ENCODE measurements at places on chromosomes 6 and 20. TPM values are rescaled to one million over a fixed set of nuclear protein-coding genes. Genes with fewer than 3 reads are reported as not detected.

DNA sequence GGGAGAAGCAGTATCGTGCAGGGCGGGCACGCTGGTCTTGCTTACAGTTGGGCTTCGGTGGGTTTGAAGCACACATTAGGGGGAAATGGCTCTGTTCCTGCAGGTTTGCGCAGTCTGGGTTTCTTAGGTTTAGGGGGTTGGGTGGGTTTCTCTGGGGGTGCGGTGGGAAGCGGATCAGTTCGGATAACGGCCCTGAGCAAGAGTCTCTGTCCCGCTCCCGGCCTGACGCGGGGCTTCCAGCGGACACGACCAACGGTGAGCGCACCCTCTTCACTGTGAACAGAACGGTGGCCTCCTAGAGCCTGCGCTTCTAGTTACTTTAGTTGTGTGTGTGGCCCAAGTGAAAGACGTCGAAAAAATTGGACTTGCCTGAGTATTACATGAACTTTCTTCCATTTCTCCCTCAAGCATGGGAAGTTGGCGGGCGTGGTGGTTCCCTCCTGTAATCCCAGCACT, 635 bp upstream of the ELOVL2 start:
- H3K27me3 ChIP-seq, result peaks cover 60% of the 10 kb centered on the region
- DNase-seq, result no peak
- no peak overlapping the region for H3K27ac ChIP-seq
- peak overlapping the region; percentile 65 for H3K4me3 ChIP-seq

- no peaks in the 10 kb centered on the region for H3K4me1 ChIP-seq
- H3K4me3 ChIP-seq, result no peak overlapping the region
- DNase-seq, result no peak
- H3K36me3 ChIP-seq, result no peaks in the 10 kb centered on the region
These were observed 354.4 kb upstream of the KCNQ5 start for GRCh38 chr6:72267470-72267869.

DNA sequence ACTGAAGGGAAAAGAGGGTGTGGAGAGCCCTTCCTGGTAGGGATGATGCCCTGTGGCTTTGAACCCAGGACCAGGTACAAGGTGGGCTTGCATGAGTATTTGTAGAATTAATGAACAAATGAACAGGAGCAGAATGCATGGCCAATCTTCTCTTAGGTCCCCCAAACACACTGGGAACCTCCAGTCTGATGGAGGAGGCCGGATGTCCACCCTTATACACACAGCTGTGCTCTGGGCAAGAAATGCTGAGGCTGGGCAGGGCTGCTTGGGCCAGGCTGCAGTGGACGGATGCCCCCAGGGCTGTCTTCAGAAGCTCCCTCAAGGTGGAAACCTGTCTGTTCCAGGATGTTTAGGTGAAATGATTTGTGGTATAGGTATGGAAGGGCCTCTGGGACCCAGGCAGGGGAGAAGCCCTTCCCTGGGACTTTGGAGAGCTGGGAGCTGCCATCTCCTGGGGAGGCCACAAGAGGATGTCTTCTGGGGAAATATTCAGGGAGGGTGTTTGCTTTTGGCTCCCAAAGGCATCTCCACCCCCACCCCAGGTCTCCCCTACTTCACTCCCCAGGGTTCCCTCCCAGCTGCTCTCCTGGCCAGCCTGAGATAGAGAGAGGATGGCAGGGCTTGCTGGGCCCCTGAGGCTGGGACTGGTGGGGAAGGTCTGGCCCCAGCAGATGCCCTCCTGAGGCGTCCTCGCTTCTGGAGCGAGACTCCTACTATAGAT, 23.3 kb downstream of the VEGFA start:
- no peaks in the 10 kb centered on the region for H3K36me3 ChIP-seq
- no peaks in the 10 kb centered on the region for H3K27me3 ChIP-seq
- DNase-seq, result no peak
- H3K27ac ChIP-seq, result no peak overlapping the region

DNA sequence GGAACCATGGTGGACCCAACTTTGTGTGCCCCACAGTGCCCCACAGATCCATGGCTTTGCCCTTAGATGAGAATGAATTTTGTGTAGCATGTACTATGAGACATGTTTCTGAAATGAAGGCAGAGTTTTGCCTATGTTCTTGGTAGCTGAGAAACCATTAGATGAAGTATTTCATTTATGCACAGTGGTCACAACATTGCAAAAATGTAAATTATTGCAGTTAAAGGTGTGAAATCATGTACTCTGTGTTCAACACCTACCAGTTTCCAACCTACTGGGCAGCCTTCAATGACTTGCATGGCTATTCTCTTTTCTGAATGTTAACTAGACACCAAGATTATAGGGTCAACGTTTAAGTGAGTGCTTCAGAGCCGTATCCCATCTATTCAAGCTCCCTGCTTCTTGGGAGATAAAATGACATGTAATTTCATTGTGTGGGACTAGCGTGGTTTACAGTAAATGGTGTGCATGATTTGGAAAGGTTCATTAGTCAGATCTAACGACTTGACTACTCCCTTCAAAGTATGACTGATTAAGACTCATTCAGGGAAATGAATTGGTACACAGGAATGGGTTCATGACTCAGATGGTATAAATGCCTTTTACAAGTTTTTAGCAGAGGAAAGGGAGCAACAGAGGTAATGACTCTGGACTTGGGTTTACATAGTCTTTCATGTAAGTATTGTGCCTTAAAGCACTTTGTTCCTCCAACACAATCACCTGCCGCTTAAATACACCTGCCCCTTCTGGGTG, 106.1 kb upstream of the AKIRIN2 start:
- no peak overlapping the region for H3K4me3 ChIP-seq
- peaks cover 12% of the 10 kb centered on the region for H3K27me3 ChIP-seq
- no peaks in the 10 kb centered on the region for H3K36me3 ChIP-seq
- H3K4me1 ChIP-seq, result peaks cover 3% of the 10 kb centered on the region
- no peak for DNase-seq

GRCh38 chr20:57680131-57680716, 29.6 kb downstream of the PMEPA1 start:
- H3K27me3 ChIP-seq, result peaks cover 2% of the 10 kb centered on the region
- H3K4me3 ChIP-seq, result no peak overlapping the region
- H3K4me1 ChIP-seq, result peaks cover 32% of the 10 kb centered on the region
- peak overlapping the region; percentile 13 for H3K27ac ChIP-seq

CYP39A1 gene
- not detected for total RNA-seq

NR2E1 gene
- not detected for total RNA-seq

- H3K4me3 ChIP-seq, result no peak overlapping the region
- no peak for DNase-seq
- H3K27me3 ChIP-seq, result no peaks in the 10 kb centered on the region
These were observed 516.7 kb downstream of the C6orf118 start for GRCh38 chr6:164792666-164793065.

PXDC1 gene
- 0.36 TPM for total RNA-seq

NKX2-2 gene
- total RNA-seq, result not detected

- H3K36me3 ChIP-seq, result peaks cover 2% of the 10 kb centered on the region
- no peaks in the 10 kb centered on the region for H3K4me1 ChIP-seq
- DNase-seq, result no peak
- no peak overlapping the region for H3K4me3 ChIP-seq
These were observed 4.4 kb downstream of the PNLDC1 start for GRCh38 chr6:159804504-159804903.

DNA sequence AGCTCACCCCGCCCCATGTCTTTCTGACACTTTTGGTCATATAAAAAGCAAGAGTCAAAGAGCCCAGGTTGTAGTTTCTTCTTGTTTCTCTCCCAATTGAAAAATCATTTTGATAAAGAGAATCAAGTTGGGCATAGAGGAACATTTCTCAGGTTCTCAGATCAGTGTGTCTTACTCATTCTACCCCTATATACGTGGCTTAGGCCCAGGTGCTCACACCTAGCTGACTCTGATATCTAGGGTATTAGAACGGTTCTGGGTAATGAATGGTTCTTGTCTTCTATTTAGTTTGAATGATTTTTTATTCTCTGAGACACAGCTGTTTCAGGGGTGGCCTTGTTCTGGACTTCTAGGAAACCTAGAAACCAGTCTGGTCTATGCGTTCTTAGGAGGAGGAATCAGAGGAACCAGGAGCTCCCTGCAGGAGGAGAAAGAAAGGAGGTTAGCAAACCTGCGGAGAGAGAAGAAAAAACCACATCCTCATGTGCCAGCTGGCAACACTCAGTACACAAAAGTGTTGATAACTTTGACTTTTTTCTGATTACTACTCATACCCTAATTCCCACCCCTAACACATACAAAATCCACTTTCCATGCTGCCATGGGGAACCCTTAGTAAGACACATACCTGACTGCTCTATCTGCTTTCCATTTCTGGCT, 178.0 kb downstream of the CLIC5 start:
- no peak overlapping the region for H3K4me3 ChIP-seq
- H3K27me3 ChIP-seq, result no peaks in the 10 kb centered on the region
- H3K36me3 ChIP-seq, result no peaks in the 10 kb centered on the region
- H3K27ac ChIP-seq, result no peak overlapping the region
- no peak for DNase-seq

ZNF391 gene
- 4.5 TPM for total RNA-seq

- H3K36me3 ChIP-seq, result no peaks in the 10 kb centered on the region
- no peak overlapping the region for H3K27ac ChIP-seq
- no peak for DNase-seq
- H3K4me3 ChIP-seq, result no peak overlapping the region
These were observed 5.5 kb downstream of the PAX1 start for GRCh38 chr20:21710863-21711431.

DNA sequence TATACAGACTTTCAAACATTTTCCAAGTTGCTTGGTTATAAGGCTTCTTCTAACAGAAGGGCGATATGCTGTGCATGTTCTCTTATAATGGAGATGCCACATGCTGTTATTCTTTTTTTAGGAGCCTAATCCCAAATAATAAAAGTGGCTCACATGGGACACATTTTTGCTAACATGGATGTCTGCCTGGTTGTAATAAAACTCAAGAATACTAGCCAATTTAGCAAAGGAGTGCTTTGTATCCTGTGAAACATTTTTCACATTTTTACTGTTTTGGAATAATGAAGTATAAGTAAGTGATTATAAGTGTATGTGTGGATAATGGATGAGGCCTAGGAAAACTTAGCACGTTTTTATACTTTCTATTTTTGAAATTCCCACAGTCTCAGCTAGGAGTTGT, 312.2 kb downstream of the LAMA2 start:
- H3K4me3 ChIP-seq, result no peak overlapping the region
- no peaks in the 10 kb centered on the region for H3K36me3 ChIP-seq
- no peak overlapping the region for H3K27ac ChIP-seq
- DNase-seq, result no peak

CFB gene
- total RNA-seq, result 0.43 TPM

GRCh38 chr6:10644225-10644624, 50.2 kb downstream of the C6orf52 start:
- no peak overlapping the region for H3K27ac ChIP-seq
- H3K4me1 ChIP-seq, result peaks cover 11% of the 10 kb centered on the region
- no peak overlapping the region for H3K4me3 ChIP-seq
- no peaks in the 10 kb centered on the region for H3K36me3 ChIP-seq

- no peak overlapping the region for H3K4me3 ChIP-seq
- peaks cover 27% of the 10 kb centered on the region for H3K36me3 ChIP-seq
- DNase-seq, result no peak
- H3K27ac ChIP-seq, result no peak overlapping the region
- H3K4me1 ChIP-seq, result peaks cover 2% of the 10 kb centered on the region
- H3K27me3 ChIP-seq, result no peaks in the 10 kb centered on the region
These were observed 97.4 kb downstream of the PDSS2 start for GRCh38 chr6:107361753-107362604.

- H3K4me3 ChIP-seq, result no peak overlapping the region
- peaks cover 3% of the 10 kb centered on the region for H3K27me3 ChIP-seq
- DNase-seq, result no peak
- no peaks in the 10 kb centered on the region for H3K36me3 ChIP-seq
These were observed 311.1 kb upstream of the RNF24 start for GRCh38 chr20:4326195-4327065.

SPDEF gene
- not detected for total RNA-seq

MOCS3 gene
- 4.6 TPM for total RNA-seq

DNA sequence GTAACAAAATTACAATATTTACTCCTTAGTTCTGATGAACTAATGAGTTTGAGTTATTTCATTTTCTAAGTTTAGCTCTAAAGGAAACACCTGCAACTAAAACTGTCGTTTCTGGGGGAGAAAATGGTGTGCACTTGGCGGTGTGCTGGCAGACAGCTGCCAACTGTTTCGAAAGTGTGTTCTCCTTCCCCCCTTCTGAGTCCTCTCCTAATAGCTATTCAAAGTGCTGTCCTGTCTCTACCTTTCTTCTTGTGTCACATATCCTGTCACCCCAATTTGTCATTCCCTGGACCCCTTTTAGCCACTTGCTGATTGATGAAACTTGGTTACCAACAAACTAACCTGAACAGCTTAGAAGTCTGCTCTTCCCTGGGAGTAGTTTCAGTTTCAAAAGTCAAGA, 4.9 kb upstream of the UBE2J1 start:
- H3K36me3 ChIP-seq, result peaks cover under 1% of the 10 kb centered on the region
- peak; percentile 24 for DNase-seq
- peaks cover 55% of the 10 kb centered on the region for H3K4me1 ChIP-seq
- H3K27me3 ChIP-seq, result no peaks in the 10 kb centered on the region
- peak overlapping the region; percentile 75 for H3K4me3 ChIP-seq

ECT2L gene
- total RNA-seq, result not detected

DNA sequence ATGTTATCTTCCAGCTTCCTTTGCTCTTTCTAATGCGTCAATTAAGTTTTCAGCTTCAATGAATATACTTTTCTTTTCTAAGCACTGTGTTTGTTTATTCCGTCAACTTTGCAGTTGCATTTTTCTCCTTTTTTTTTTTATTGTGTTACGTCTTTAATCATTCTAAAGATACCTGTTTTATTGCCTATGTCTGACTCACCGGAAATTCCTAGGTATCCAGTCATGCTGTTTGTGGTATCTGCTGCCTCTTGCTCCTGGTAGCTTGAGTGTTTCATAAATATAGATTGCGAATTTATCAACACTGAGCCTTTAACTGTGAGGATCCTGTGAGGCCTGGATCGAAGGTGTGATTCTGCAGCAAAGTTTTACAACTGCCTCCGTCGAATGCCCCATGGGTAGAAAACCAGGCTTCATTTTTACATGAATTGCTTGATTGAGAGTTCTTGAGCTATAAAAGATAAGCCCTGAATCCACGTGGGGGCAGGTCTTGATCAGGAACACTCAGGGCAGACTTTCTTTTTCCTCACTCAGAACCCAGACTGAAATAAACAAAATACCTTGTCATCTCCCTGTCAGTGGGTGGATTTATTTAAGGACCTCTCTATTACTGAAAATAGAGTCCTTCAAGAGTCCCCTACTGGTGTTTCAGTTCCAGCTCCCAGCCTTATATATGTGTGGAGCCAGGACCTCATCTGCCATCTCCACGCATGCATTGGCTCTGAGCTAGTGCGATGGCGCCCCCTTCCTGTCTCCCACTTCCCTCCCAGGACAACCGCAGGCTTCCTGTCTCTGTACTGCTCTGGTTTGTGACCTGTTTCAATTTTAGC, 60.1 kb upstream of the LRRC1 start:
- peaks cover 23% of the 10 kb centered on the region for H3K4me1 ChIP-seq
- peak; percentile 58 for DNase-seq
- H3K27ac ChIP-seq, result peak overlapping the region; percentile 57
- no peaks in the 10 kb centered on the region for H3K36me3 ChIP-seq

ITCH gene
- 51.8 TPM for total RNA-seq

MICB gene
- 17.7 TPM for total RNA-seq

DNA sequence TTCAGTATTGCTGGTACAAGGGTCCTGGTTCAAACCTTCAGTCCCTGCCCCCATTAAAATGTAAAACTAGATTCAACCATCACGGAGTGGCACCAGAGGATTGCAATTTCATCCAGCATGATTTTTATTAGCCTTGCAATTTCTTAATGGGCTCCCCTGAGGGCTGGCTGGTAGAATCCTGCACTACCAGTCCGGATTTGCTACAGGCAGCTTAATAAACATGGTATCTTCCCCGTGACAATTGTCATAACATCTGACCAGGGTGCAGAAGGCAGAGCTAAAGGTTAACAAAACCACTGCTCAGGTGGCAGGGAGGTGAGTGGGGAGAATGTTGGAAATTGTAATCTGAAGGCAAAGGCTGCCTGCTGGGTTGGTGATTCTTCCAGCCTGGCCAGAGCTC, 94.5 kb downstream of the PKHD1 start:
- H3K4me3 ChIP-seq, result no peak overlapping the region
- H3K36me3 ChIP-seq, result no peaks in the 10 kb centered on the region
- DNase-seq, result no peak
- H3K27me3 ChIP-seq, result peaks cover 5% of the 10 kb centered on the region
- no peak overlapping the region for H3K27ac ChIP-seq
